ENCODE measurements at places on chromosomes 12 and 14.

DNA sequence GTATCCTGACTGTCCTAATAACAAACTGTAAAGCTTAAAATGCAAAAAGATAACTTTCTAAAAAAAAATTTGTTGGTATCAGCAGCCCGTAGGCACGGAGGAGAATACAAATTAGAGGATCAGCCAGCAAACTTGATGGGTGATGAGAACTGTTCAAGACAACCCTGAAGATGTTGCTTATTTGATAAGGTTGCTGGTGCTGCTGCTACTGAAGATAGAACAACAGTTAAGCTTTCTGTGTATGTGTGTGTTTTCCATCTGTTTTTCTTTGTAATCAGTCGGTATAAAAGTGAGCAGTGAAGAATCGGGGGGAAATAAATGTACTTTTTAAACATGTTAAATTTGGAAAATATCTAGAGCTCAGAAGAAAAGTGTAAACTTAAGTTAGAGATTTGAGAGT lies 67.4 kb upstream of the POC1B start:
- no peak for DNase-seq

- DNase-seq = no peak
Observed at GRCh38 chr12:104486363-104486750, 29.6 kb downstream of the CHST11 start.

GRCh38 chr12:1564067-1564466 lies 30.3 kb downstream of the FBXL14 start:
- no peak for DNase-seq

- DNase-seq = no peak
Observed at GRCh38 chr14:100297320-100298300, 8.6 kb downstream of the SLC25A29 start.

GRCh38 chr14:47674543-47675465 lies 601 bp downstream of the MDGA2 start:
- no peak for DNase-seq
